GM23338 (cell line): ENCODE measurements at places on chromosomes 6 and 20.

- no peak for DNase-seq
Measured at GRCh38 chr20:59143326-59143725, 20.3 kb upstream of the ZNF831 start.

- no peak for DNase-seq
Measured at GRCh38 chr6:159094444-159095252, 49.9 kb upstream of the TAGAP start.

DNA sequence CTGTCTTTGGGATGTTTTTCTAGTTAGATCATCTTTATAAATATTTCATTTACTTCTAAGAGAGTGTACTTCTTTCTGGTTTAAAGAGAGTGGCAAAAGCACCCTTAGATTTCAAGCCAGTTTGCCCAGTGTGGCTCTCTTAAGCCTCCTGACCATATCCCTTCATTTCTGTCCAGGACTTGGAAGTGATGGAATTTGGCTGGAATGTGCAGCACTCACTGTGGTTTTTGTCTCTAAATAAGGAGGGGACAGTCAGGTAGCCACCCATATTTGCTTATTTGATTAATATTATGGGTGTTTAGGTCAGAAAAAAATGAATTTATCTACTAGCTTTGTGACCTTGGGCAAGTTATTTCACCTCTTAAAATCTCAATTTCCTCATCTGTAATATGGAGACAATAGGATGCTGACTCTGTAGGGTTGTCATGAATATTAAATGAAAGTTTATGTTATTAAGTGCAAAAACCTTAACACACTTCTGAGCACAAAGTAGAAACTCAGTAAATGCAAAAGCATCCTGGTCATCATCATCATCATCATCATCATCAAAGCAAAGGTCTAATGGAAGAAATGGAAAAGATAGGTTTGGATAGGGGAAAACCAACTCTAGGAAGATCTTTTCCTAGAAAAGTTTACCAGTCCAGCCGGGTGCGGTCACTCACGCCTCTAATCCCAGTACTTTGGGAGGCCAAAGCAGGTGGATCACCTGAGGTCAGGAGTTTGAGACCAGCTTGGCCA, 3.1 kb downstream of the CRYBG1 start:
- no peak for DNase-seq

GRCh38 chr6:83314693-83315092, 116.2 kb downstream of the ME1 start:
- DNase-seq = no peak

DNA sequence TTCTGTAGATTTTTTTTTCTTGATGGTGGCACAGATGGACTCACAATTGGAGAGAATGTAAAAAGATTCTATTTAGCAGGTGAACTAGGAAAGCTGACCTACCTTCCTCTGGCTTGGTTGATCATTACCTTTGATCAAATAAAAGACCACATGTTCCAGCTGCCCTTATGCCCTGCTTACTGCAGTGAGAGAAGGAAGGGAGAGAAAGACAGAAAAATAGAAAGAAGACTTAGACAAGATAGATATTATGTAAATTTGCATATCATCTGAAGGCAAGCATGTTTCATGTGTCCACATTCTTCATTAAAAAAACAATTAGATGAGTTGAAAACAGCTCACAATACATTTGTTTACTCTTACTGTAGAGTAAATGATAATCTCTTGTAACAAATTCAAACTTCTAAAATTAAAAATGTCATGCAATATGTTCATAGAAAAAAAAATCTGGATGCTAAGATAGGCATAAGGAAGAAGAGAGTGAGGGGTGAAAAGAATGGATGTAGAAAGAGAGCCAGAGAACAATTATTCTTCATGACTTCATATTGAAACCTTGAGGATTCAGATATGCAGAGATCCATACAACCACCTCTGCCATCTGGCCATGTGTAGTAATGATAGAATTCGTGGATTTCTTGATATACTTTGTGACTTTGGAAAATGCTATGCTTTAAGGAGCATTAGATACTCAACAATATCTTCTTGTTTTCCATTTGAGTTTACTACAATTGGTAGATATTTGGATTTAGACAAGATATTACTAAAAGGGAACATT, 71.7 kb downstream of the RFX6 start:
- no peak for DNase-seq

GRCh38 chr6:8627085-8627861, 191.9 kb upstream of the SLC35B3 start:
- DNase-seq = no peak

- DNase-seq = no peak
Measured at GRCh38 chr20:53736122-53736756, 142.6 kb upstream of the ZNF217 start.

DNA sequence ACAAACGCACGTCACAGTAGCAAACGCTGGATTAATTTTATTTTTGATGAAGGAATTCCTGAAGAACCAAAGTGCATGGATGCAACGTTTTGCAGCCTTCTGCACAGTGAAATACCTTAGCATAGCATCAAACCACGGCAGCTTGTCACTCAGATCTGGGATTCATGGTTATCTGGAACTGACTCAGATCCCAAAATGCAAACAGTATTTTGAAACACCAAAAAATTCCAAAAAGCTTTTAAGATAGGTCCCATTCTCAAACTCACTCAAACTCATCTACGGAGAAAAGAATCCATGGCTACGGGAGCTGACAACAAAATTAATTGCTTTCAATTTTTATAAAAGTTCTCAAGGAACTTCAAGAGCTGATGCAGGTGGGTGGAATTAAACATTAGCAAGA, 116.2 kb upstream of the SALL4 start:
- no peak for DNase-seq
